ENCODE measurements at places on chromosomes 12 and 14.

- DNase-seq, result no peak
Measured at GRCh38 chr14:34826661-34827060, 48.5 kb downstream of the BAZ1A start.

DNA sequence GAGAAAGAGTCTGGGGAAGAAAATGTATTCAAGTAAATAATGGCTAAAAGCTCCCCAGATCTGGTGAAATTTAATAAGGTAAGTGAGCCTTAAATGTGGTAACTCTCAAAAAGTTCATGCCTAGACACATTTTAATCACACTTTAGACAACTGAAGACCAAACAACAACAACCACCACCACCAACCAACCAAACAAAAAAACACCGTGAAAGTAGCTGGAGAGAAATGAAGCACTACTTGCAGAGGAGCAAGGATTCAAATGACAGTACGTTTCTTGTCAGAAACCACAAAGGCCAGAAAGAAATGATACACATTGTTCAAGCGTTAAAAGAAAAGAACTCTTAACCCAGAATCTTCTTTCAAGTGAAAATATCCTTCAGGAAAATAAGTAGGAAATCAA, 208.3 kb downstream of the MYRFL start:
- DNase-seq, result no peak

DNA sequence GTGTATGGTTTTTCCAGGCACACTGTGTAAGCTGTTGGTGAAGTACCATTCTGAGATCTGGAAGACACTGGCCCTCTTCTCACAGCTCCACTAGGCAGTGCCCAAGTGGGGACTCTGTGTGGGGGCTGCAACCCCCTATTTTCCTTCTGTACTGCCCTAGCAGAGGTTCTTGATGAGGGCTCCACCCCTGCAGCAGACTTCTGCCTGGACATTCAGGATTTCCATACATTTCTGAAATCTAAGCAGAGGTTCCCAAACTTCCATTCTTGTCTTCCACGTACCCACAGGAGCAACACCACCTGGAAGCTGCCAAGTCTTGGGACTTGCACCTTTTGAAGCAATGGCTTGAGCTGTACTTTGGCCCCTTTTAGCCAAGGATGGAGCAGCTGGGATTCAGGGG, 85.2 kb upstream of the PRMT8 start:
- DNase-seq, result no peak

DNA sequence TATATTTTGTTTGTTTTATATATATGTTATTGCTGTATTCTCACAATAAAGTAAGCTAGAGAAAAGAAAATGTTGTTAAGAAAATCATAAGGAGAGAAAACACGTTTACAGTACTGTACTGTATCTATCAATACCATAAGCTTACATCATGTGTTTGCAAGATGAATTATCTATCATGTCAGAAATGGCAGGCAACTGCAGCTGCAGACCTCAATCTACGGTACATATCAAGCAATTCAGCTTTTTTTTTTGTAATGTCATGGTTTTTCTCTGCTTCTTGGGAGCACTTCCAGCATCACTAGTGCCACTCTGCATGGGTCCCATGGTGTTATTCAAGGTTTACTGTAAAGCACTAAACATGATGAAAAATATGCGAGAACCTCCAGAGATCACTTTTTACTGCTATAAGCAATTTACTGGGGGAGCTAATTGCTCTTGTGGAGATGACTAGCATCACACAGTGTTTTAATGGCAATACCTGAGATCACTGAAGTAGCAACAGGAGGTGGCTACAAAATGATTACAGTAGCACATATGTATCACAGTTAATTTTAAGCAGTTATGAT, 9.0 kb upstream of the KRT2 start:
- DNase-seq, result no peak

GRCh38 chr14:38549564-38549963, 293.7 kb upstream of the CLEC14A start:
- DNase-seq, result no peak

GRCh38 chr12:65123435-65124063, 2.4 kb upstream of the WIF1 start:
- peak; percentile 15 for DNase-seq
